Skin of body (tissue), 3 donors: ENCODE measurements at places on chromosomes 1 and 21. TPM values are rescaled to one million over a fixed set of nuclear protein-coding genes. Genes with fewer than 3 reads are reported as not detected.

Gene CLCA4
- 1.8 TPM for total RNA-seq

DNA sequence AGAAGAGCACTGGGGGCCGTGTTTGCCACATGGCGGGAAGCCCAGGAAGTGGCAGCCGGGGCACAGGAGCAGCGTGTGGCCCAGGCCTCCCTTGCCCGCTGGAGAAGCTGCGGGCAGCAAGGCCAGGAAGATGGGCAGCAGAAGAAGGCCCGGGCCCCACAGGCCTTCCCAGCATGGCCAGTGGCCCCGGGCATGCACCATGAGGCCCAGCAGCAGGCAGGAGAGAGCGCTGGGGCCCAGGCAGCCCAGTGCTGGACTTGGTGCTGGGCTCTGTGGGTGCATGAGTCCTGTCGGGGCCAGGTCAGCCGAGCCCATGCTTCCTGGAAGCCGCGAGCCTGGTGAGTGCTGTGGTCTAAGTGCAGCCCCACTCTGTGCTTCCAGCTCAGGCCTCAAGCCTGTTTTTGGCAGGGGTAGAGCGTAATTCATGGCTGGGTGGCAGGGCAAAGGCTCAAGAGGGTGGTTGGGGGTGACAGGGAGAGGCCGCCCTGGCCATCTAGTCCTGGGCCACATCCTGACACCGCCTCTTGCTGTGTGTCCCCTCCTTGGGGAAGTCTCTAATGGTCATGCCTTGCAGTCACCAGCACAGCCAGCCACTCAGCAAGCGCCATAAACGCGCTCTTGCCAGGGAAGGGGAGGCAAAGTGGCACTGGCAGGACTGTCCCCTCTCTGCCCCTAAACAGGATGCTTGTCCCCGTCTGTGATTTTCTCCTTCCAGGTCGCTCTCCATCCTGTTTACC, 21.3 kb downstream of the MTHFR start:
- no peak for DNase-seq

DNA sequence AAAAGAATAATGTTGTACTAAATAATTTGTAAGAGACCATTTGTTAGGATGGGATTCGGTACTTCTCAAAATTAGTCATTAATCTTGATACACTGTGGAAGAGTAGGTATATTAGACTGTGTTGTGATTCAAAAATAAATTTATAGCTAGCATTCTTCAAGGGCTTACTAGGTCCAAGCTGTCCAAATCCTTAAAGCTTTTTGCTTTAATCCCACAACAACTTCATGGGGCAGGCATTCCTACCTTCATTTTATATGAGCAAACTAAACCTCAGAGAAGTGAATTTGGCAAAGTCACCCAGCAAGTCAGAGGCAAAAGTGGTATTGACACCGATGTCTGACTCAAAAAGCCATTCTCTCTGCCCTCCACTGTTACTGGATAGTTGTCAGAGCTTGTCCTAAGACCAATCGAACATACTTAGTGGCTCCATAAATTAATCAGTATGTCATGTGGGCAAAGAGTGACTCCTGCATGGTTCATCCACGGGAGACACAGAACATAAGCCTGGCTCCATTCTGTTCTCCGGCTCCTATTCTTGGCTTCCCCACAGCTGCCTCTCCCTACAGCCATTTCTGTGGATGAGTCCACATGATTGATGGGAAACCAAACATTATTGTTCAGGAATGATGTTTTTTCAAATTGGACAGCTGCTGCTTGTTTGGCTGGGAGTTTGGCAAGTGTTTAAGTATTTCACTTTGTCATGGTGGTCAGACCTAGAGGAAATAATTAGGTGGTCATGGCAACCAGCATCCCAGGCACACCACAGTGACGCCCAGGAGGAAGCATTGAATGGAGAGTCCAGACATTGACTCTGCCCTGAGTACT, 133.4 kb upstream of the FGGY start:
- DNase-seq: no peak

Gene JMJD4
- 13.1 TPM for total RNA-seq

DNA sequence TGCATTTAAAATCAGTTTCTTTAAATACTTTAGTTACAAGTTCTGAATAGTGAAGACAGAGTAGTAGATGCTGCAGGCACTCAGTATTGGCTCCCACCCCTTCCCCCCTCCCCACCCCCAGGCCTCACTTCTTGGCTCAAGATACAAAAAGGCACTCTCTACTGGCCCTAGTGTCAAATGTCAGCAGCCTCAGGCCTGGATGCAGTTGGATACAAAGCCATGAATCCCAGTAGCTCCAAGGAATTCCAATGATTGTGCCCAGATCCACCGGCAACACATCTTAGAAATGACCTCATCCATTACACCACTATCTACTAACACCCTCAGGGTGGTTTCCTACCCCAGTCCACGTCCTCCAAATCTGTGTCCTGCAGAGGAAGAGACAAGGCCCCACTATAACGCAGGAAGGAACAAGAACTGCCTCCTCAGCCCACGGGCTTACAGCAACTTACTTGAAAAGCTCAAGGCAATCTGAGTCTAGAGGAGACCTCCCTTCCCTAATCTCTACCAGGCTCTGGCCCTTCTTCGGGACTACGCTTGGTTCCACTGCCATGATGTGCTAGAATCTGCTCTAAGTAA, 17.6 kb downstream of the ACADM start:
- DNase-seq: no peak

Gene C1orf87
- total RNA-seq: 0.20 TPM

DNA sequence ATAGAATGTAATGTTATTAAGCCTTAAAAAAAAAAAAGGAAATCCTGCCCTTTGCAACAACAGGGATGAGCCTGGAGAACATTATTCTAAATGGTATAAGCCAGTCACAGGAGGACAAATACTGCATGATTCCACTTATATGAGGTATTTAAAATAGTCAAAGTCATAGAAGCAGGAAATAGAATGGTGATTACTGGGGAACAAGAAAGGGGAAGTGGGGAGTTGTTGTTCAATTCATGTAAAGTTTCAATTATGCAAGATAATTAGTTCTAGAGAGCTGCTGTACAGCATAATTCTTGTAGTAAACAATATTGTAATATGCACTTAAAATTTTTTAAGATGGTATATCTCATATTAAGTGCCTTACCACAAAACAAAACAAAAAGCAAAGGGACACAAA, 13.2 kb downstream of the FCER1A start:
- no peak for DNase-seq

GRCh38 chr1:23194119-23194984, 22.9 kb downstream of the HTR1D start:
- DNase-seq: no peak

DNA sequence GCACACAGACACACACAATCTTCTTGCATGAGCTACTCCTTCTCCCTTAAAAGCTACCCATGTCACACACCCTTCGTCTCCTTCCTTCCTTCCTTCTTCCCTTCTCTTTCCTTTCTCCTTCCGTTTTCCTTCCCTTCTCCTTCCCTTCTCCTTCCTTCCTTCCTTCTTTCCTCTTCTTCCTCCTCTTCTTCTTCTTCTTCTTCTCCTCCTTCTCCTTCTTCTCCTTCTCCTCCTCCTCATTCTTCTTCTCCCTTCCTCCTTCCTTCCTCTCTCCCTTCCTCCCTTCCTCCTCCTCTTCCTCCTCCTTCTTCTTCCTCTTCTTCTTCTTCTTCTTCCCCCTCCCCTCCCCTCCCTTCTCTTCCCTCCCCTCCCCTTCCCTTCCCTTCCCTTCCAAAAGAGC, 52.1 kb upstream of the LEPR start:
- no peak for DNase-seq

GRCh38 chr1:111669268-111669667, 49.7 kb downstream of the RAP1A start:
- no peak for DNase-seq

Gene YY1AP1
- total RNA-seq: 141 TPM

GRCh38 chr1:116128664-116129063, 17.5 kb downstream of the MAB21L3 start:
- DNase-seq: no peak

Gene PGLYRP4
- total RNA-seq: 4.3 TPM

Gene C2CD4D
- not detected for total RNA-seq

GRCh38 chr1:36796733-36797132, 237.6 kb downstream of the GRIK3 start:
- no peak for DNase-seq

- DNase-seq: no peak
Observed at GRCh38 chr1:24526940-24527542, 24.4 kb downstream of the RCAN3 start.

- DNase-seq: no peak
Observed at GRCh38 chr1:239443361-239443760, 57.0 kb downstream of the CHRM3 start.

Gene TMEM52
- 3.6 TPM for total RNA-seq

DNA sequence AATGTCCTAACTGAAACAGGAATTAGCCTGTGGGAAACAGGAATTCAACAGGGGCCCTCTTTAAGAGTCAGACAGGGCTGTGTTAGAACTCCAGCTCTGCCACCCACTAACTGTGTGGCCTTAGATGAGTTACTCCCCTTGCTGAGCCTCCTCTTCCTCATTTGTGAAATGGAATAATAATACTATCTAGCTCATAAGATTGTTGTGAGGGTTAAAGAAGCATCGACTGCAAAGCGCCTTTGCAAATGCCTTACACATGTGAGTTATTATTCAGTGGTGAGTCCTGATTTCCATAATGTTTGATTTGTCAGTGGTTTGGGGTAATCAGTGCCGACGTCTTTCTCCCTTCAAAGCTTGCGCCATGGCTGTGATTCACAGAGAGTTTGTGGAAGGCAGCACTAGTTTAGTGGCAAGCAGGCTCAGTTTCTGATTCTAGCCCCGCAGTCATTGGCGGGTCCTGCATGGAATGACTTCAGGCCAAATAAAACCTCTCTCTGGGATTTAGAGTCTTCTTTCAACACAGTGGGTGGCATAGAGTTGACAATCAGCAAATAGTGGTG, 388.5 kb downstream of the PLPP3 start:
- no peak for DNase-seq

- no peak for DNase-seq
Observed at GRCh38 chr1:89147678-89148658, 22.1 kb upstream of the GBP2 start.

GRCh38 chr1:200738949-200739651, 407 bp downstream of the CAMSAP2 start:
- DNase-seq: peak; percentile 80

DNA sequence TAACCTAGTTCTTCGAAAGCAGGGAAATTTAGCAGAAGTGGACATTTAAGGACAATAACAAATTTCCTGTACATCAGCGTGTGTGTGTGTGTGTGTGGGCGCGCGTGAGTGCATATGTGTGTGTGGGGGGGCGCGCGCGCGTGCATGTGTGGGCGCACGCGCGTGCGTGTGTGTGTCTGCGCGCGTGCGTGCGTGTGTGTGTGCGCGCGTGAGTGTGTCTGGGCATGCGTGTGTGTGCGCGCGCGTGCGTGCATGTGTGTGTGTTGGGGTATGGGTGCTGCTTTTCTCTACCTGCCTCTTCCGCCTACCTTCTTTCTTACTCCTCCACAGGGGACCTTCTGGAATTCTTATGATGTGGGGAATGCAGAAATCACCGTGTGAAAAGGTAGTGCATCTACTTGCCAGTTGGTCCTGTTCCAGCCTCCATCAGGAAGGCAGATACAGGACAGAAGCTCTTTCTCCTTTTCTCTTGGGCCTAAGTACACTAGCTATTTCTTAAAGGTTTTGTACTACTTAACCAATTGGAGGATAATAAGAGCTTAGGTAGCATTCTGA, 165.4 kb upstream of the KCNK2 start:
- DNase-seq: no peak

DNA sequence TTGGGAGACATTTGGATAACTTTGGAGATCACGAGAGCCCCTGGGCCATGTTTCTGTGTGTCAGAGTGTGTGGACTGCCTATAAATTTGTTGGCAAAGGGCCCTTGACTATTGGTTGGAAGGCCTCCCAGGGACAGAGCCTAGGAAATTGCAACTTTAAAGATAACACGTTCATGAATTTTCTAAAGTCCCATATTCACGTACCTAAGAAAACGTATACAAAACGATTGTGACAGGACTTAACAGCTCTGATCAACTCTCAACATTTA, 55.8 kb downstream of the DOP1B start:
- DNase-seq: no peak

DNA sequence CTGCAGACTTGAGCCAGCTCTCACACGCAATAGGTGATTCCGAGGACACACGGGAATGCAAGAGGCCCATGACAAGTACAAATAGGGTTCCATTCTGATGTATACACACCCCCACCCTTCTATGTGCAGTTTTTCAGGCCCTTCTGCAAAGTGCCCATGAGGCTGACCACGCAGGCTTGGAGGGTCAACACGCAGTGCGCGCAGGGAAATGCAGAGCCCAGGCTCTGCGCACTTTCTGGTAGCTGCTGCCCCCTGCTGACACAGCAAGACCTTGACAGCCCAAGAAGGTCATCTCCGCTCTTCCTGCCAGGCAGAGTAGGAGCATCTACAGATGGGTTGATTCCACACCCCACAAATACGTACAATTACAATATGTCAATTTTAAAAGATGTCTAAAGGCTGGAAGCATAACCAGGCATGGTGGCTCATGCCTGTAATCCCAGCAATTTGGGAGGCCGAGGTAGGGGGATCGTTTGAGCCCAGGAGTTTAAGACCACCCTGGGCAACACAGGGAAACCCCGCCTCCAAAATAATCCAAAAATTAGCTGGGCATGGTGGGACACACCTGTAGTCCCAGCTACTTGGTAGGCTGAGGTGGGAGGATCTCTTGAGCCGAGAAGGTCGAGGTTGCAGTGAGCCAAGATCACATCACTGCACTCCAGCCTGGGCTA, 18.5 kb downstream of the SH3BP5L start:
- no peak for DNase-seq

GRCh38 chr1:23288201-23288600, 55.9 kb downstream of the HNRNPR start:
- DNase-seq: no peak

DNA sequence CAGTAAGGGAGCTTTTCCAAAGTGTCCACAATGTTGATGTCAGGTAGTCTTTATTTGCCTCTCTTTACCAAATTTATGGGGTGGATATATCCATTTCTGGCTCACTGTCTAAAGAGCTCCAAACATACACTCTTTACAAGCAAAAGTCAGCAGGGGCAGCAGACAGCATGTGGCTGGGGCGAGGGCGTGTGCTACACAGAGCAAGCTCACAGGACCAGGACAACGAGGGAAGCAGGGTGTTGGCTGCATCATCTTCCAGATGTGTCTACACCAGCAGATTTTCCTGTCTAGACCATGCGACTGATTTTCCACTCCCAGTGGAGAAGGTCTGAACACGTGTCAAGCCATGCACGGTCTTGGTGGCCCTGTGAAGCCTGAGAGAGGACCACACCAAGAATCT, 123.8 kb downstream of the TRABD2B start:
- no peak for DNase-seq

- no peak for DNase-seq
Observed at GRCh38 chr1:241932845-241933244, 24.7 kb upstream of the BECN2 start.

- peak; percentile 5 for DNase-seq
Observed at GRCh38 chr1:229452956-229453801, 19.3 kb upstream of the ACTA1 start.

Gene DMBX1
- not detected for total RNA-seq

- DNase-seq: no peak
Observed at GRCh38 chr1:155005076-155006011, 2.7 kb downstream of the ZBTB7B start.

DNA sequence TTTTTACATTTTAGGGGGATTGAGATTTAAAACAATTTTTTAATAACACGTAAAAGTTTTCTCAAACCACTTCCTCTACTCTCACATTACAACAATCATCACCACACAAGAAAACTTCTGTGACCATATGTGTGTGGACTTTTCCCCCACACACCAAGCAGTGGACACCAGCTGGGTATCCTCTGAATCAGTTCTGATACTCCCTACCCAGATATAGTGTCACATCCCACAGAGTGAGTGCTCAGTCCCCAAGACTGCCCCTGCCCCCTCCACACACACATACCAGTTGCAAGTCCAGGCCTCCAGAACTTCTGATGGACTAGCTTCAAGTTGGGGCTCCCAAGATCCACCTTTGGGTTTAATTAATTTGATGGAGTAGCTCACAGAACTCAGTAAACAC, 53.3 kb upstream of the QSOX1 start:
- DNase-seq: no peak

Gene DCST1
- total RNA-seq: 0.10 TPM
